ENCODE measurements at places on chromosomes 6 and 20.

DNA sequence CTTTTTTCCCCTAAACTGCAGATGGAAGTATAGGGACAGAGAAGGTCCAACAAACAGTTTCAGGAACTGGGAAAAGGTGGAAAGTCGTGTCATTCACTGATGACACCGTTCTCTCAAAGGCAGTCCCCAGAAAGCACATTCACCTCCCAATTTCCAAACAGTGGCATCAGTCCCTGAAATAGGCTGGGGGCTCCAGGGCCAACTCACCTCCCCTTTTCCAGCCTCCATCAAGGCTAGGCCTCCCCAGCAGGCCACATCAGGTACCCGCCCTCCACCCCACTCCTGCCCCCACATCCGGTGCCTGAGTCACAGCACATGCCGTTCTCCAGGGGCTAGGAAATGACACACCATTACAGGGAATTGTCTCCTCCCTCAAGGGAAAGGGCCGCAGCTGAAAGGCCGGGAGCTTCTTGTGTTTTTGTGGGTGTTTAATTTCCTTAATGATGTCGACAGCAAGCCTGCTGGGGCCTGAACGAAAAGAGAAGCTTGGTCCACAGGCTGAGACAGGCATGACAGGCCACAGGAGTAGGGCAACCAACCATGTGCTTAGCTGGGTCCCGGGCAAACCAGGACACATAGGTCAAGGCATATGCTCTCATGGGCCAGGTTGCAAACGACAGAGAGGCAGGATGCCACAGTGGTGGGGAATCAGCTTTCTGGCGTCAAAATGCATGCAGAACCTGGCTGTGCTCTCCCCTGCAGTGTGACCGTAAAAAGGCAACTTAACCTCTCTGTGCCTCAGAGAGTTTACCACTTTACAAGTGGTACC, 39.2 kb downstream of the ZMYND8 start:
- no peak for DNase-seq

GRCh38 chr20:3238616-3239025, 369 bp downstream of the SLC4A11 start:
- DNase-seq: no peak

DNA sequence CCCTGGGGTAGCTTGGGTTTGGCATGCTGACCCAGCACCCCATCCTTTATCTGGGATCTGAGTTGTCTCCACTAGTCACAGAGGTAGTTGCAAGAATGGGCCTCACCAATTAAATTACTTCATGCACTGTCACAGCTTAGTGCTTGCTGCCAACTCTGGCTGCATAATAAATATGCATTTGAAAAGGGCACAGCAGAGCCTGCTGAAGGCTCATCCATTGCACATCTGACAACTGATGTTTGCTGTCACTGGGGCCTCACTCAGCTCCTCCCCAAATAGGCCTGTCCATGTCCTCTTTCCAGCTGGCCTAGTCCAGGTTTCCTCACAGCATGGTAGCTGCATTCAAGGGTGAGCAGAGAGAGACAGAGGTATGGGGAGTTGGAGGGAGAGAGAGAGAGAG, 13.3 kb upstream of the NXT1 start:
- DNase-seq: no peak

- no peak for DNase-seq
Measured at GRCh38 chr6:117771403-117771802, 96.1 kb downstream of the NUS1 start.

GRCh38 chr6:158437571-158437970, 122.3 kb upstream of the TMEM181 start:
- no peak for DNase-seq
